Thymus (tissue), 14 donors: ENCODE measurements at places on chromosomes 1 and 21. TPM values are rescaled to one million over a fixed set of nuclear protein-coding genes. Genes with fewer than 3 reads are reported as not detected.

DNA sequence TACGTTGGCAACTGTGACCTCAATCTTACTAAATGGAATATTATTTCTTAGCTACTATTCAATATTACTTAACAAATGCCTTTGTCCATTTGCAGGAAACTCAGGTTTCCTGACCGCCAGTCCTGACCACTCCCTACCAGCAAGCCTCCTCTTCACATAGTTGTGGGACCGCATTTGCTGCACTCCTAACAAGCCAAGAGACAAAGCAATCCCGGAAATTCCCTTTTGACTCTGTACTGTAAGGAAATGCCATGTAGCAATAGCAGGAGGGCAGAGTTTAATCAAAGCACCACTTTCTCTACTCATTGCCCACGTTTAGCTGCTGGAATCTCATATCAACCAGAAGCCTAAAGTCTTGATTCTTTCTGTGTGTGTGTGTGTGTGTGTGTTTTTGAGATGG, 28.1 kb upstream of the ACBD6 start:
- DNase-seq, result no peak

NBPF3 gene
- polyA plus RNA-seq, result 1.6 TPM

DNA sequence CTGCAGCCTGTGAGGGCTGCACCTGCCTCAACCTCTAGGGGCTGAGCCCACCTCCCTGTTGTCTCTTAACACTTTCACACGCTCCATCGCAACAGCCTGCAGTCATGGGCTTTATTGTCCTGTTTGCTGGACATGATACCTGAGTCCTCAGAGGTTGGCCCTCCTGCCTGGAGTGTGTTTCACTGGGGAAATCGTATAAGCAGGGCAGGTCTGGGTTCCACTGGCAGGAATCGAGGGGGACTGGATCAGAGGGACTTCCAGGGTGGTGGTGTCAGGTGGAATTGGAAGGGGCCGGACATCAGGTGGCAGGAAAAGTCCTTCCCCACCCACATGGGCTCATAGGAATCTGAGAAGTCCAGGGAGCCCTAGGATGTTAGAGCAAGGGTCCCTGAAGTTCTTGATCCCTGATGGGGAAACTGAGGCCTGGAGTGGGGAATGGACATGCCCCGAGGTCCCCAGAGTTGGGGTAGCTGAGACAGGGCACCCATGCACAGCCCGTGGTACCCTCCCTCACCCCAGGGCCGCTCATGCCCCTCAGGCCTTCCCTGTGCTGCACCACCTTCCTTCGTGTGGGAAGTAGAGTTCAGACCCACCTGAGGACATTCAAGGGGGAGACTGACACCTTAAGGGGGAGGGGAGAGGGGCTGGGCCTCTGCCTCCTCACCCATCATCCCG, 66.6 kb downstream of the PIK3CD start:
- DNase-seq, result no peak

DNA sequence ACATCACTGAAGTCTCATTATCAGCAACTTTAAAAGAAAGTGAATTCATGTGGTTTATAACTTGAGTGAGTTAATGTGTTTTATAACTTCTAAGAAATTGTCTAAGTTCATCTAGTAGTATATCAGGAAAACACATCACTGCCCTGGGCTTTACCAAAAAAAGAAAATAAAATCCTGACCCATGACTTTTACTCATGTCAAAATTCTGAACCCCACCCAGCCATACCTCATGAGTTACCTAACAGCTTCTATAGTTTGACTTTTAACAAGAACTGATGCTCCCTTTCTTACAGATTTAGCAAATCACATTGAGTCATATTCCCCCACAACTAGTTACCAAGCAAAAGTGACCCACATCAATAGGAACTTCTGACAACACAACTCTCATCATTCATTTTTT, 57.4 kb downstream of the ESRRG start:
- DNase-seq, result no peak

LCE2D gene
- 1.3 TPM for polyA plus RNA-seq

LRRC8C gene
- 5.5 TPM for polyA plus RNA-seq

DNA sequence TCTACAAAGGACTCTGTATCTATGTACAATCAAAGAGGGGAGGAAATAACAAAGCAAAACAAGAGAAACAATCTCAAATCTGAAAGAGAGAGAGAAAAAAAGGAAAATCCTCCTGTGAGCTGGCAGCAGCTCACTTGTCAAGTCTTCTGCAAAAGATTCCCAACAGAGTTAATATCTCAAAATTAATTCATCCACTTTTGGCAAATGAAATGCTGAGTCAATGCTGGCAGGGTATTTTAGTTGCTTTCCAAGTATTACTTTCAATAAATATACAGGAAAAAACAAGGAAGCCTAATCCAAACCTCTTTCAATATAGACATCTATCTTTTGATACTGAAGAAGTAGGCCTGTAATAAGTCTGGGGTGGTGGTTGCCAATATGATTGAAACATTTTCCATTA, 613.9 kb upstream of the NEGR1 start:
- no peak for DNase-seq
